ENCODE measurements at places on chromosomes 12 and 14. TPM values are rescaled to one million over a fixed set of nuclear protein-coding genes. Genes with fewer than 3 reads are reported as not detected.
A peak's percentile ranks its signal among the peaks of the same experiment; 100 is the strongest.

DNA sequence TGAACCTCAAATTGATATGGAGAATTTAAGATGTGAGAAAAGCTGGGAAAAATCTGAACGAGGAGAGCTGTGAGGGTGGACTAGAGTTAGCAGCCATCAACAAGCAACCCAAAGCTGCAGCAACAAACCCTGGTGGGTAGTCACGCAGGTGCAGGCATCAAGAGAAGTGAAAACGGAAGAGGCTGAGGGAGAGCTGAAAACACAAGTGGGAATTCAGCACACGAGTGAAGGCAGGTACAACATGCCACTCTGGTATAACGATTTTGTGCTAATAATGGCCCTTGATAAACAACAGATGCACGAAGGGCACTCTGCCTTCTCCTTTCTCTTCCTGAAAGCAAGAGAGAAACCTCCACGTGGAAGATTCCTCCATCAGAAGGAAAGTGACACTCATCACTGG is 11.5 kb downstream of the TCL1B start:
- H3K27me3 ChIP-seq = no peaks in the 10 kb centered on the region
- no peak for DNase-seq

GRCh38 chr14:93051600-93052546 is 63.9 kb downstream of the ITPK1 start:
- H3K27ac ChIP-seq = peak overlapping the region; percentile 71
- no peak overlapping the region for H3K4me3 ChIP-seq
- peaks cover 58% of the 10 kb centered on the region for H3K4me1 ChIP-seq
- DNase-seq = no peak
- H3K27me3 ChIP-seq = no peaks in the 10 kb centered on the region

DNA sequence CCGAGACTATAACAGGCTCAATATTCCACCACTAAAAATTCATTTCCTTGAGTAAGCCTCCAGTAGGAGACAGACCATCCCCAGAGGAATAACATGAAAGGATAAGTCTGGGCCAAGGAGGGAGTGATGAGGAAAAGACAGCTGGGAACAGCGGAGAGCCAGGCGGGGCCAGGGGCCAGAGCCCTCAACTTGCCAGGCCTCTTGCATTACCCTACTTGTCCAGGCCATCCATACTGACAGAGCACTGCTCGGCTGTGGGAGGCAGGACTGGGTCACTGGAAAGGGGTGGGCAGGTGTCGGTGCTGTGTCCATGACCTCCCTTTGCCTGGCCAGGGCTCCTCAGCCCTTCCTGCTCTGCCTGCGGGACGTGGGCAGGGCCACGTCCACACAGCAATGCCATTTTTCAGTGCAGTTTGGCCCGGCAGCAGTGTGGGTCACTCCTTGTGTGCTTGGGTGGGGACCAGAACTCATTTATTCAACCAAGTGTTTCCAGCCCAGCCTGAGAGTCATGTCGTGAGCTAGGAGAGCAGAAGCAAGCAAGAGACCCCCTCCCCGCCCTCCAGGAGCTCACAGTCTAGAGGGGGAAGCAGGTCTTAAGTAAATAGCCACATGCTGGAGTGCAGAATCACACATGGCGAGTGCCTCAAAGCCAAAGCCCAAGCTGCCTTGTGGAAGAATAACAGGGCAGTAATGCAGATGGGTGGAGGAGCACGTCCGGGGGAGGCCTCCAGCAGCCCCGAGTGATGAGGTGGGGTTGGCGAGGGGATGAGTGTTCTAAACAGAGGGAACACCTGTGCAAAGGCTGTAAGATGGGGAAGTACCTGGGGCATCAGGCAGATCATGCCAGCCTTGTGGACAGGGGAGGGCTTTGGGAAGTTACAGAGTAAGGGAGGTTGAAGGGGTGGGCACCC is 8.9 kb upstream of the FAIM2 start:
- H3K4me3 ChIP-seq = no peak overlapping the region
- H3K27ac ChIP-seq = no peak overlapping the region
- no peaks in the 10 kb centered on the region for H3K36me3 ChIP-seq
- no peak for DNase-seq
- H3K4me1 ChIP-seq = no peaks in the 10 kb centered on the region

DNA sequence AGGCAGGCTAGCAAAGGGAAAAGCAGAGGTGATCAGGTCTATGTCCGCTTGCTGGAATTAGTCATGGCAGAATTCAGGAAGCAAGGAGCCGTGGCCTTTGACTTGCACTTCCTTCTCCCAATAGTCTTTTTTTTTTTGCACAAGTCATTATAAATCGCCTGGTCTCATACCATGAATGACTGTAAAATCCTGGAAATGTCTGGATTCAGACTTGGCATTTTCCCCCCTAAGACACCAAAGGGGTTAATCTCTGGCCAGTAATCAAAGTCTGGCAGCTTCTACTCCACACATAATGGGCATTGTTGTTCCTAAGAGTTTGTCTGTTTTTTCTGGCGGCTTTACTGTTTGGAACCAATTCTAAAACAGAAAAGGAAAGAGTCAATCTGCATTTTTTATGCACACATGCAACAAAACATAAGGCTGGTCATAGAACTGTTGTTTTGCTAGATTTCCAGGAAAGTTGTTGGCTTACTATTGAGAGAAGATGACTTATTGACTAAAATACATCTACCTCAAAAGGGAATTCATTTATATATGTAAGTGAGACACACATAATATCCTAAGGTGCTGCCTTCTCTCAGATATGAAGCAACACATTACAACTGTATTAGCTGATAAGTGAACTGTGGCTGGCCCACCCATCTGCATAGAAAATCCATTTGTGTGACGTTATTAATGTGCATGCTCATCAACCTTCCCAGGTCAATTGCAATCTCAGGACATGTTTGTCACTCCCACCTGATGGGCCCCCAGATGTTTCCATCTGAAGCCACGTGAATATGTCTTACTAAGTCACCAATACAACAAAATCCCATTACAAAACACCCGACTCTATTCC is 157.3 kb downstream of the BTG1 start:
- DNase-seq = no peak
- H3K4me1 ChIP-seq = no peaks in the 10 kb centered on the region
- no peak overlapping the region for H3K27ac ChIP-seq
- H3K36me3 ChIP-seq = no peaks in the 10 kb centered on the region
- no peaks in the 10 kb centered on the region for H3K27me3 ChIP-seq
- no peak overlapping the region for H3K4me3 ChIP-seq

GRCh38 chr12:99977550-99977949 is 7.2 kb downstream of the ANKS1B start:
- no peak for DNase-seq
- H3K27me3 ChIP-seq = no peaks in the 10 kb centered on the region
- no peaks in the 10 kb centered on the region for H3K4me1 ChIP-seq
- H3K27ac ChIP-seq = no peak overlapping the region
- H3K36me3 ChIP-seq = no peaks in the 10 kb centered on the region

GRCh38 chr12:115886666-115887065 is 390.8 kb downstream of the MED13L start:
- no peak overlapping the region for H3K4me3 ChIP-seq
- no peaks in the 10 kb centered on the region for H3K36me3 ChIP-seq
- no peak for DNase-seq
- no peaks in the 10 kb centered on the region for H3K27me3 ChIP-seq

GRCh38 chr12:96314723-96315122 is 85.5 kb downstream of the CDK17 start:
- no peak overlapping the region for H3K27ac ChIP-seq
- peaks cover 7% of the 10 kb centered on the region for H3K4me1 ChIP-seq
- no peak overlapping the region for H3K4me3 ChIP-seq
- no peaks in the 10 kb centered on the region for H3K36me3 ChIP-seq
- no peak for DNase-seq

GRCh38 chr14:78933948-78934524 is 763.9 kb downstream of the NRXN3 start:
- no peak overlapping the region for H3K27ac ChIP-seq
- no peaks in the 10 kb centered on the region for H3K36me3 ChIP-seq
- H3K27me3 ChIP-seq = no peaks in the 10 kb centered on the region
- DNase-seq = no peak
- H3K4me3 ChIP-seq = no peak overlapping the region

- no peaks in the 10 kb centered on the region for H3K4me1 ChIP-seq
- peaks cover 29% of the 10 kb centered on the region for H3K36me3 ChIP-seq
- no peak overlapping the region for H3K27ac ChIP-seq
- H3K27me3 ChIP-seq = no peaks in the 10 kb centered on the region
These were observed 11.9 kb downstream of the ANKRD13A start for GRCh38 chr12:110010853-110011723.

GRCh38 chr14:95541932-95542930 is 7.4 kb downstream of the GLRX5 start:
- no peak for DNase-seq
- no peaks in the 10 kb centered on the region for H3K36me3 ChIP-seq
- no peak overlapping the region for H3K27ac ChIP-seq
- H3K4me3 ChIP-seq = no peak overlapping the region

DNA sequence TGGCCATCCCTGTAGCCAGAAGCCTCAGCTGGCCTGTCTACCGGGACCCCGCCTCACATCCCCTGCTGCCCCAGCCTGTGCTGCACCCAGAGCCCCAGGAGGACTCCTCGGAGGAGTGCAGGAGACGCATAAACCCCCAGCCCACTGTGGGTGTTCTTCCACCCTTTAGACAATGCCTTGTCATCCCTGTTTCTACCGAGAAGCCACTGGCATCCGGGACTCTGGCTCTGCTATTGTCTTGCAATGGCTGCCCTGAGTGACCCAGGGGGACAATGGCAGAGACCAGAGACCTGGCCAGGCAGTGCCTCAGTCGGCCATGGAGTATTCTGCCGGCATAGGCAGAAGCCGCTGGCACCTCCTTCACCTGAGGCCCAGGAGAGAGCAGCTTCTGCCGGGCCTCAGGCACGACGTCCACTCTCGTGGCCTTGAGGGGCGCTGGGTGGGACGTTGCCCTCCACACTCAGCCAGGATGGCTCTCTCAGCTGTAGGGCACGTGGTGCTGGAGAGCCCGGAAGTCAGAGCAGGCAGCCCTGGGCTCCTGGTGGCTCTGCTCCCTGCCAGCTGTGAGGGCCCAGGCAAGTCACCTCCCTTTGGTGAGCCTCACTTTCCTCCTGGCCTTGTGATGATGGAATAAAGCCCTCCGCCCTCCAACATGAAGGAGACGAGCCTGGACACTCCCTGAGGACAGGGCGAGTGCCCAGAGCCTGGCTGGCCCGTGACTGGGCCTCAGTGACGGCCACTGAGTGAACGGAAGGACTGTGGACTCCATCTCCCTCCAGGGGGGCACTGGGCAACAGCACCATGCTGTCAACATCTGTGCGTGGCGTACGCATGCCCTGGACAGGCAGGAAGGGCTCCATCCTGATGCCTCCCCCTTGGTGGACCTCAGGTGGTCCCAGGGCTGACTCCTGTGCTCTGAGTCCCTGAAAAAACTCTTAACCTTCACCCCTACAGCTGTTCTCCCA is 41.0 kb downstream of the TRAFD1 start:
- no peak overlapping the region for H3K4me3 ChIP-seq
- DNase-seq = no peak
- no peak overlapping the region for H3K27ac ChIP-seq
- H3K27me3 ChIP-seq = no peaks in the 10 kb centered on the region
- no peaks in the 10 kb centered on the region for H3K4me1 ChIP-seq

- no peak for DNase-seq
- no peaks in the 10 kb centered on the region for H3K36me3 ChIP-seq
- peak within 1 kb of the TSS; percentile 100 for H3K4me3 ChIP-seq
- H3K27ac ChIP-seq = peak within 1 kb of the TSS; percentile 94
- peaks cover 42% of the 10 kb centered on the region for H3K4me1 ChIP-seq
These were observed at the start of gene CMAS for GRCh38 chr12:22046090-22046967. CMAS (plus strand) TSS chr12:22046218; CDS start chr12:22046304, 86 bp downstream.

GRCh38 chr14:63383776-63384367 is 65.1 kb upstream of the GPHB5 start:
- H3K27me3 ChIP-seq = no peaks in the 10 kb centered on the region
- H3K4me1 ChIP-seq = no peaks in the 10 kb centered on the region
- no peaks in the 10 kb centered on the region for H3K36me3 ChIP-seq
- no peak overlapping the region for H3K27ac ChIP-seq
- DNase-seq = no peak
- H3K4me3 ChIP-seq = no peak overlapping the region

DNA sequence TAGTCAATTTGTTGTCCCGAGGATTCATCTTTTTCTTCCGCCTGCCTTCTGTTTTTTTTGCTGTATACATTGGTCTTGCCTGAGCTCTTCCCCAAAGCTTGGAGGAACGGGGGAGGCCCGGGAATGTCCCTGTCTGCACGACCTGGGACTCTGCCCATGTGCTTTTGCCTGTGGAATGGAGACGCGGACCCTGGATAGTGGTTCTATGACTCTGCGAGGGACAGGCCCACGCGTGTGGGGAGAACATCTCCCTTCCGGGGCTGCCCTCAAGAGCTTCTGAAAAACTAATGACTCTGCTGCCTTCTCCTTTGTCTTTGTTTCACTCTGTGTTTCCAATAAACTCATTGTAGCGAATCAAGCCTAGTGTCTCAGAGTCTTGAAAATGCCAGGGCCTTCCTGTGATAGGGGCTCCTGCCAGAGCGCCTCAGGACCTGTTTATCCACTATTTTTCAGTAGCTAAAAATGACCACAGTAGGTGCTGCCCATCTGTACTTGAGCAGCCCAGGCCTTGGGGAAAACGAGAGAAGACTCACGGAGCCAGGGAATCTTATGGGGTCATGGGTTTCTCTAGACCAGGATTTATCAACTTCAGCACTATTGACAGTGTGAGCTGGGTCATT is 12.3 kb downstream of the KRT83 start:
- H3K36me3 ChIP-seq = no peaks in the 10 kb centered on the region
- no peaks in the 10 kb centered on the region for H3K27me3 ChIP-seq
- H3K4me1 ChIP-seq = peaks cover 11% of the 10 kb centered on the region
- DNase-seq = no peak
- no peak overlapping the region for H3K27ac ChIP-seq
- peak overlapping the region; percentile 48 for H3K4me3 ChIP-seq

DNA sequence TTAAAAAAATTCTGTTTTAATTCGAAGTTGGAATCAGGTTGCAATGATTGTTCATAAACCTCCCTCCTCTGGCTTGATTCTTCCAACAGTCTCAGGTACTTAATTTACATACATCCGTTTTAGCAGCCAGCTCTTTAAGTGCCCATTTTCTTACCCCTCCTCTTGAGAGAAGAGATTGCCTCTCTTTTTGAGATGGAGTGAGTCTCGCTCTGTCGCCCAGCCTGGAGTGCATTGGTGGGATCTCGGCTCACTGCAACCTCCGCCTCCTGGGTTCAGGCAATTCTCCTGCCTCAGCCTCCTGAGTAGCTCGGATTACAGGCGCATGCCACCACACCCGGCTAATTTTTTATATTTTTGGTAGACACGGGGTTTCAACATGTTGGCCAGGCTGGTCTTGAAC is 146.4 kb upstream of the AMIGO2 start:
- H3K4me3 ChIP-seq = no peak overlapping the region
- no peak overlapping the region for H3K27ac ChIP-seq
- DNase-seq = no peak
- peaks cover 16% of the 10 kb centered on the region for H3K4me1 ChIP-seq

GRCh38 chr14:94116701-94117100 is 6.2 kb downstream of the IFI27 start:
- no peaks in the 10 kb centered on the region for H3K36me3 ChIP-seq
- H3K27ac ChIP-seq = no peak overlapping the region
- no peaks in the 10 kb centered on the region for H3K27me3 ChIP-seq
- no peak for DNase-seq
- no peak overlapping the region for H3K4me3 ChIP-seq

INSM2 gene
- 0.98 TPM for total RNA-seq

CCDC38 gene
- total RNA-seq = not detected

GPR84 gene
- total RNA-seq = not detected

AQP5 gene
- not detected for total RNA-seq

VCPKMT gene
- total RNA-seq = 2.5 TPM

IKBIP gene
- total RNA-seq = 7.6 TPM

DIP2B gene
- 32.2 TPM for total RNA-seq

PLEKHG7 gene
- total RNA-seq = not detected

MDP1 gene
- total RNA-seq = 32.7 TPM

TMTC1 gene
- total RNA-seq = 63.8 TPM

ADAM21 gene
- not detected for total RNA-seq

All from vagina (tissue), 2 donors.